Activated CD8-positive, alpha-beta memory T cell treated with anti-CD3 and anti-CD28 coated beads for 48 hours (primary cell): ENCODE measurements at places on chromosomes 11 and 22.

DNA sequence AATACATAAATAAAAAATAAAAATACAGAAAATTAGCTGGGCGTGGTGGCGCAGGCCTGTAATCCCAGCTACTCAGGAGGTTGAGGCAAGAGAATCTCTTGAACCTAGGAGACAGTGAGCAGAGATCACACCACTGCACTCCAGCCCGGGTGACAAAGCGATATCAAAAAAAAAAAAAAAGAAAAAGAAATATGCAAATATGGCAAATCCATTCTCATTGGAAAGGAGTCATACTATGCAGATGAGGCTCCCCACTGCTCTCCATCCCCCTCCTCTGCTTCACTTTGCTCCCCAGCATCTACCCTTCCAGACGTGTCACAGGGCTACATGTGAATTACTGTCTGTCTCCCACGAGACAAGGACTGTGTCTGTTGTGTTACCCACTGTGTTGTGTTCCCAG, 36.3 kb upstream of the PDGFB start:
- DNase-seq: no peak

DNA sequence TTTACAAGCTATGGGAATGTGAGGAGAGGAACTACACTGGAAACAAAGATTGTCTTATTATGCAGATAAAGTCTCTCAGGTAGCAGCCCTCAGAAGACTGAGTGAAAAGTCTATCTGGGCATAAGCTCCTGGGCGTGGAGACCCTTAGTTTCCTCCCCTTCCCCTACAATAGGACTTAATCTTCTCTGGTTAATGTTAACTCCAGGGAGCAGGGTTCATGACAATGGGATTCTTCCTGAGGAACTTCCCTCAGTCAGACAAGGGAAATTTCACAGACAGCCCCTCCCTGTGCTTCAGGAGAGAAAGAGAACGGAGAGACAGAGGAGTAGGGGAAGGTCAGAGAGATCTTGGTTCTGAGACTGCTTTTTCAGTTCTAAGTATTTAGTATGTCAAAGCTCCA, 1428.6 kb downstream of the LRRC4C start:
- no peak for DNase-seq

- DNase-seq: no peak
These were observed 69.2 kb upstream of the SHANK2 start for GRCh38 chr11:71321433-71322191.

DNA sequence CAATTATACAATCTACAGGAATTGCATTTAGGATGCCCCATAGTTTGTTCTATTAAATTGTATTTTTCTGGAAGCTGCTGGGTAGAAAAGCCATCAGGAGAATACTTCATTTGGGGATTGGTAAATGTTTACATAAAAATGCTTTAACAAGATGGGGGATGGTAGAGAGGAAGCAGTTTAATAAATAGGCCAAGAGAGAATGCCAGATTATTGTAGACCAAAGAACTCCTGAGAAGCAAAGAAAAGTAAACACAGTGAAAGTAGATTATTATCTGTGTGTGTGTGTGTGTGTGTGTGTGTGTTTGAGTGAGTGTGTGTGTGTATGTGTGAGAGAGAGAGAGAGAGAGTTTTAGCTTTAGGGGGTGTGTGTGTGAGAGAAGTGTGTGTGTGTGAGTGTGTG, 820.4 kb upstream of the CCDC90B start:
- DNase-seq: no peak

DNA sequence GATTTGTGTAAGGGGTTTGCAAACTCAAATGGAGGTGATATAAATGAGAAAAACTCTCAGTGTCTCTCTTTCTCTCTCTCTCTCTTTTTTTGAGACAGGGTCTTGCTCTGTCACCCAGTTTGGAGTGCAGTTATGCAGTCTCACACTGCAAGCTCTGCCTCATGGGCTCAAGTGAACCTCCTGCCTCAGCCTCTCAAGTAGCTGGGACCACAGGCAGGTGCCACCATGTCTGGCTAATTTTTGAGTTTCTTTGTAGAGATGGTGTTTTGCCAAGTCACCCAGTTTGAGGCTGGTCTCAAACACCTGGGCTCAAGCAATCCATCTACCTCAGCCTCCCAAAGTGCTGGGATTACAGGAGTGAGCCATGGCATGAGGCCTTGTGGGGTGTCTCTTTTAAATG, 2.9 kb downstream of the BIRC3 start:
- no peak for DNase-seq

GRCh38 chr11:96448225-96448624, 58.4 kb downstream of the JRKL start:
- no peak for DNase-seq

GRCh38 chr11:2566223-2567025, 121.6 kb downstream of the KCNQ1 start:
- DNase-seq: no peak

GRCh38 chr11:129861702-129862522, 33.5 kb downstream of the NFRKB start:
- DNase-seq: no peak

GRCh38 chr22:17479135-17479534, 84.2 kb upstream of the SLC25A18 start:
- DNase-seq: no peak

DNA sequence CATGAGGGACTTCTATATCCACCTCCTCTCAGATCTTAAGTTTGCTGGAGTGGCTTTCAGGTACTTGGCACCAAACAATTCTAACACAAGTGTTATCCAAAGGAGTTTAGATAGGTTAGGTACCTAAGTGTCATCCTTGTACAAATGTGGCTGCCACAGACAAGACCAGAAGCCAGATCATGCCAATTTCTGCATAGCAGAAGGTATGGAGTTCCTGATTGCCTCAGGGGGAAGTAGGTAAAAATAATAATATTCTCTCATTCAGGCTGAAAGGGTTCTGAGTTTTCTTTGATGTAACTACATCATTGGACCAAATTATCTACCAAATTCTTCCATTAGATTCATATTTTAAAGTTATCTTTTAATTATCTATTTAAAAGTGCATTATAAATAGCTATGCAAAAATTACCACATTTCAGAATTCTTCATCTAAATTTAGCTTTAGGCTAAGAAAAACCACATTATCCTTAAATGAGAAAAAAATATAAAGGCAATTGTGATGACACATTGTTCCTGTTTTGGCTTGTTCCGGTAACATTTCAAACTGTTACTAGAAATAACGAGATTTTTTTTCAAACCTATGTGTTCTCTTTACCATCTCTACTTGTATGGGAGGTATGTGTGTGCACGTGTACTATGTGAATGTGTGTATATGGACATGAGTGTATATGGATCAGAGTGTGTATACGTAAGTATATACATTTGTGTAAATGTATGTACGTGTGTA, 66.2 kb upstream of the POU2AF2 start:
- no peak for DNase-seq

DNA sequence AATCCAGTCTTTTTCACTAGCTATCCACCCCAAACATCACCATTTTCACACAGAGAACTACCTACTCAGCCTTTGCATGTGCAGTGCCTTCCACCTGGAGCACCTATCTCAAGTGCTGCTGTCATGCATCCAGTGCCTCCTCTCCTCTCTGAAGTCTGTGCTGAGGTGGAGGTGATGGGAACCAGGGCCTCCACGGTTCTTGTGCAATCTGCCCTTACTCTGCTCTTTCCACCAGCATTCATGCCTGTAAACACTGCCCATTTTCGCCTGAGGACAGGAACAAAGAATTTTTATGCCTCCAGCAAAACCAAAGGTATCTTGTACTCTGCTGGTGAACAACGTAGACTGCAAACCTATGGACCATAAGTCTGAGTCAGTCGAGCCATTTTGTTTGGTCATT, 27.0 kb downstream of the PITPNB start:
- DNase-seq: no peak

DNA sequence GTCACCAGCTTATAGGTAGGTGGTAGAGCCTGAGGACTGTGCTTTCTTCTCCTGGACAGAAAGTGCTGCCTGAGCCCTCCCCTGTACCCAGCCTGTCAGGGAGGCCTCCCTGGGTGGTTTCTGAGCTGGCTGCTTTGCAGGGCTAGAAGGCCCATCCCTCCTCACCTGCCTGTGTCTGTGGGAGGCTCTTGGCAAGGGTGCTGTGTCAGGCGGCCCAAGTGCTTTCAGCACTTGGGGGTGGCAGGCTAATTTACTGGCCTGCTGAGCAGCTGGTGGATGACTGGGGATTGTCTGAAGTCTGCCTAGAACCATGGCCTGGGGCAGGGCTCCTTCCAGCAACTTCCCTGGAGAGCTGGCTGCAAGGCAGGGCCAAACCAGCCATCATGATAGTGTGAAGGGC, 139.0 kb upstream of the NAV2 start:
- no peak for DNase-seq

DNA sequence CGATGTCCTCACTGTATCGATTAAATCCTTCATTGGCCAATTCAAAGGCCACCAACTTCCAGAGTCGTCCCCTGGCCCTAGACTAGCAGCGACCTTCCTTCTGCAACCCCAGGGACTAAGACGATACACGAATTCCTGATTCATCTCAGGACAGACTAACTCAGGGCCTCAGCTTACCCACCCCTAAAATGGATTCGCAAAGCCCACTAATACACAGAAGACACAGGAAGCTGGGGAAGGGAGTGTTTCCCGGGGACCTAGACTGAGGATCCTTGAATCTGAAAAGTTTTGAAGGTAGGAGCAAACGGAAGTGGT, 509 bp downstream of the LAMTOR1 start:
- no peak for DNase-seq

- DNase-seq: no peak
These were observed 11.7 kb downstream of the CXCR5 start for GRCh38 chr11:118895093-118896039.

DNA sequence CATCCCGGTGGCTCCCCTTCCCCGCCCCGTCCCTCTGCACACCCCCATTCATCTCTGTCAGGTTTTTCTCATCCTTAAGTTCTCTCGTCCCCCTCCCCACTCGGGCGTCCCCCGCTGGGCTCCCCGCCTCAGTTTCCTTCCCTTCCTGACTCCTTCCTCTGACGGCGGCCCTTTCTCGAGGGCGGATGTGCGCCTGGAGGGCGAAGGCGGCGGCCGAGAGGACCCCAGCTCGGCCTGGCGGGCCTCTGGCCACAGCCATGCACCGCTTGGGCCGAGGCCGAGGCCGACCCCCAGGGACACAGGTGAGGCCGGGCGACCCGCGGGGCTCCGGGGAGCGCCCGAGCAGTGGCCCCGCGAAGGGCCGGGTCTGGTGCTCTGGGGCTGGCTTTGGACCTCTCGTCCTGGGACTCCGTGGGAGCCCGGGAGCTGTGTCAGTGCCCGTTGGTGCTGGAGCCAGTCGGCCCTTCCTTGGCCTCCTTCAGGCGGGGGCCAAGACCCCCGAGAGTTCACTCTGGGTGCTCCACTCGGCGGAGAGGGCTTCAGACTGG, 2.9 kb downstream of the PHLDB1 start:
- DNase-seq: peak; percentile 19

DNA sequence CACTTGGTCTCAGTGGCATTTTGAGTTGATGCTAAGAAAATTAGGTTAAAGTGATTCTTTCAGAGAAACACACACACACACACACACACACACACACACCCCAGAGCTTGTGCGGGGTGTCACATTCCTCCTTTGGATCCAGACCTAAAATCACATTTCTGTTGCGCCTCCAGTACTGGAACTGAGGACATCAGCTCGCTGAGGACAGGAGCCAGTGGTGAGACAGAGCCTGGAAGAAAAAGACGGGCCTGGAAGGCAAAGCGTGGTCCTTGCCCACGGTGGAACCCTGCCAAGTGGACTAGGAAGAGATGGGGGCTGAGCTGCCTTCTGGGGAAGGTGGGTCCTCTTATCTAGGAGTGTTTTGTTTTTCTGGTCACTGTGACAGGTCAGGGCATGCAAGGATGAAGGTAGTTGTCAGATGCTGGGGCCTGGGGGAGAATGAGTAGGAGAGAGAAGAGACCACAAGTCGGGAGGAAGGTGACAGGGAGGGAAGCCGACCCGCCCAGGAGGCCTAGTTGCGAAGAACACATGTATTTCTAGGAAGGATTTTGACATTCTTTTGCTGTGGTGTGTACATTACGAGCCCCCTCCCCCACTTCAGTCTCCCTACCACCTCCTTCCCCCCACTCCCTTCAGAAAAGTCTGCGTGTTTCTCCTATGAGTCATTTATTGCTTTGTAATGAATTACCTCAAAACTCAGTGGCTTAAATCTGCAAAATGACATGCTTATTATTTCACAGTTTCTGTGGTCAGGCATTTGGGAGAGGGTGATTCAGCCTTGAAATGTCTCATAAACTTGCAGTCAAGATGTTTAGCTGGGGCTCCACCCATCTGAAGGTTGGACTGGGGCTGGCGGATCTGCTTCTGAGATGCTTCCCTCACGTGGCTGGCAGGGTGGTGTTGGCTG, 4.8 kb upstream of the ELFN2 start:
- no peak for DNase-seq

GRCh38 chr11:859394-860131, 16.9 kb downstream of the TSPAN4 start:
- DNase-seq: no peak

DNA sequence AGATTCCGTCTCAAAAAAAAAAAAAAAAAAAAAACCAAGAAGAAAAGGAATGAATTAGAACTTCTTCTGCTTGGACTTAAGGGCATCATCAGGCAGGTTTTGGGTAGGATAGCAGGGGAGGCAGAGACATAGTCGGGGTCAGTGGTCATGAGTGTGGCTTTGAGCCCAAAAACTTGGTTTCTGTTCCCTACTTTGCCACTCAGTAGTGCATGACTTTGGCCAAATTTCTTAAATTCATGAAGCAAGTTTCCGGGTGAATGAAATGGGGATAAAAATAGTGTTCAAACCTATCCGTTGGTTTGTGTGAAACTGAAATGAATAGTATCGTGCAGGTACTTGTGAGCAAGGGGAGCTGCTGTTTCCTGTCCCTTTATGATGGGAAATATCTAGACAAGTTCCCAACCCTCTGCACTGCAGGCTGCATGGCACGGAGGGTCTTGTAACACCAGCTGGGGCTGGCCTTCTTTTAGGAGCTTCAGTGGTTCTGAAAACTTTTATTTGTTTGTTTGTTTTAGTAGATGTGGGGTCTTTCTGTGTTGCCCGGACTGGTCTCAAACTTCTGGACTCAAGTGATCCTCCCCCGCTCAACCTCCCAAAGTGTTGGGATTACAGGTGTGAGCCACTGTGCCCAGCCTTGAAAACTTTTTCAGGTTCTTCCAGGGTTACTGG, 18.4 kb downstream of the NEAT1 start:
- no peak for DNase-seq

- DNase-seq: no peak
These were observed 281.0 kb upstream of the MTNR1B start for GRCh38 chr11:92688416-92688815.

GRCh38 chr11:108223348-108224149, 682 bp downstream of the ATM start:
- no peak for DNase-seq

DNA sequence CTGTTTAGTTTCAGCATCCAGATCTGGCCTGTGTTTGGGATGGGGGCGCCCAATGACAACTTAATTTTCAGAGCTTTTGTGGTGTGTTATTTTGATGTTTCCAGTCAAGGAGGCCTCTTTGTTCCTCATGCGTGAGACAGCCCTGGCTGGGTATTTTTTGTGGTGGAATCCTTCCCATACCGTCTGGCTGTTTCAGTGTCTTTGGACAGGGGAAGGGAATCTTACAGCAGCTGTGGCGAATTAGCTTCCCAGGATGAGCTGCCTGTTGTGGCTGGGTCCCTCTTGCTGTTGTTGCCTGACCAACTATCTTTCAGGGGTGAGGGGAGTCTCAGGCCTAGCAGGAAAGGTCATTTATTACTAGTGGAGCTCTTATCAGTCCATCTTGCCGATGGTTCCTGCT, 138.8 kb downstream of the ARHGAP20 start:
- DNase-seq: no peak

GRCh38 chr11:115765803-115766239, 261.6 kb upstream of the CADM1 start:
- no peak for DNase-seq

GRCh38 chr11:21179770-21180169, 510.4 kb downstream of the NELL1 start:
- DNase-seq: no peak
